ENCODE measurements at places on chromosomes 2 and 18. TPM values are rescaled to one million over a fixed set of nuclear protein-coding genes. Genes with fewer than 3 reads are reported as not detected.

- no peak for DNase-seq
These were observed 40.6 kb upstream of the LAMA1 start for GRCh38 chr18:7158216-7158615.

GRCh38 chr2:85911814-85912692 is 23.3 kb upstream of the ST3GAL5 start:
- no peak for DNase-seq

The PIKFYVE gene
- 11.5 TPM for polyA plus RNA-seq

The PSME4 gene
- 38.6 TPM for polyA plus RNA-seq

GRCh38 chr2:187319441-187320108 is 128.5 kb downstream of the CALCRL start:
- no peak for DNase-seq

GRCh38 chr2:69138793-69139459 is 125.9 kb downstream of the ANTXR1 start:
- no peak for DNase-seq

Data from K562 (cell line).